Activated CD4-positive, alpha-beta memory T cell treated with anti-CD3 and anti-CD28 coated beads for 36 hours (primary cell): ENCODE measurements at places on chromosomes 5 and 9.

DNA sequence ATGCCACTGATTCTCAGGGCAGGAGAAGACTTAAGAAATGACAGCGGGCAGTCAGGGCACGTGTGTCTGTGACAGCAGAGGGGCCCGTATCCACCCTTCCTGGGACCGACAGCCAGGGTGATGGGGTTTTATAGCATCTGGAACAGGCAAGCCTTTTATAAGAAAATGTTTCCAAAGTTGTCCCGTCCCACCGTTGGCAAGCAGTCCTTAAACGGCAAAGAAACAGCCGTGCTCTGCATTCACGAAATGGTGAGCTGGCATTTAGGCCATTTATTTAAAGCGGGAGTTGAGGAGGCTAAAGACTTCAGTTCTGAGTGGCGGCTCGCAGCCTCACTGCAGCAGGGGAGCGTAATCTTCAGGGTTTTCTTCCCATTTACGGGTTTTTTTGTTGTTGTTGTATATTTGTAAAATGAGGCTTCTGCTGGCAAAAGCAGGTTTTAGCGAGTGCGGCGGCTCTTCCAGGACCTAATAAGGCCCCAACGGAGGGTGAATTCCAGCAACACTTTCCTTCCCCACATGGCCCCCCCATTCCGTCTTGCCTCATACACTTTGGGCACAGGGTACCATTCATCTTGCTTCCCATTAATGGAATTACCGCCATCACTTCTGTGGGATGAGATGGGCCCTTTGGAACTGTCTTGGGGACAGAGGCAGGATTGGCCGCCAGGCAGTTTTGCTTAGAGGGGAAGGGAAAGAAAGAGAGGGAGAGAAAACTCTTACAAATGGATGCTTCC is 15.8 kb downstream of the NEK6 start:
- no peak for DNase-seq

DNA sequence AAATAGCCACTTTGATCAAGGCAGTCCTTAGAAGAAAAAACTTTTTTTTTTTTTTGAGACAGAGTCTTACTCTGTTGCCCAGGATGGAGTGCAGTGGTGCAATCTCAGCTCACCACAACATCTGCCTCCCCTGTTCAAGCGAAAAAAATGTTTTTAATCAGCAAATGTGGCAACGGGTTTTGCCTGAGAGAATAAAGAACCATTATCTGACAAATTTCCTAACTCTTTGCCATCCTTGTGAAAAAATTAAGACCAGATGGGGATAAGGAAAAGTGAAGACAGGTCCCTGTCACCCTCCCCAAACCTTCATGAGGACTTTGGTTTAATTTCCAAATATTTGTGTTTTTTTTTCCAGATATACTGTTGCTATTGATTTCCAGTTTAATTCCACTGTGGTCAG is 107.3 kb upstream of the SPOCK1 start:
- no peak for DNase-seq

DNA sequence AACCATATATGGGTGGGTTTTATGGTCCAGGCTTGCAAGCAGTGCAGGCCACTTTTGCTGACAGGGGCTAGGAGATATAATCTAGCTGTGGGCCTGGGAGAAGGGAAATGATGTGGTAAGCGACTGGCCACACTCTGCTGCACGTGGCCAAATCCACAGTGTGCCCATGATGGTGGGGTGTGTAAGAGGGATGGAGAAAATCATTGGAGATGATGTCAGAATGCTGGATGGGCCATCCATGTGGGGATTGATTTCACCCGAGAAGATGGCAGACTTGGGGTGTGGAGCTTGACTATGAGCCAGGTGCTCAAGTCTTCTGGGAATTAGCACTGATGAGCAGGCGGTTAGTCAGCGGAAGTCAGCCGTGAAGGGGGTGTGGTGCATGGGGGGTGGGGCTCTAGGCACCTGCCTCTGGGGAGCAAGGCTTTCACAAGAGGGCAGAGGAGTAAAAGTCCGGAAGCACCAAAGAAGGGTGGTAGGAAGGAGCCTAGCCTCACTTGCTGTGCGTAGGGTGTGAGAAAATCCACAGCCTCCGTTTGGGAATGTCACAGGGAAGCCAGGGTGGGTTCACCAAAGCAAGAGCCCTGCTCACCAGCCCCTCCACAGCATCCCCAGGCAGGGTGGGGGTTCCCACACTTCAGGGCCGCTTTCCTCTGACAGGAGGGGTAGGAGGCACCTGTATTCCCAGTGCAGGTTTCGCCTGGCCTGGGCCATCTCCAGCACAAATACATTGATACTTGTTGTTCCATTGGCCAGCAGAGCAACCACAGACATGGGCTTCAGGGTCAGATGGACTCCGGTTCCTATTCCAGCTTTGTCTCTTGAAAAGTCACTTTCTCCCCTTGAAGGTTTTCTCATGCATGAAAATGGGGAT is 44.5 kb upstream of the ANGPTL2 start:
- peak; percentile 32 for DNase-seq

DNA sequence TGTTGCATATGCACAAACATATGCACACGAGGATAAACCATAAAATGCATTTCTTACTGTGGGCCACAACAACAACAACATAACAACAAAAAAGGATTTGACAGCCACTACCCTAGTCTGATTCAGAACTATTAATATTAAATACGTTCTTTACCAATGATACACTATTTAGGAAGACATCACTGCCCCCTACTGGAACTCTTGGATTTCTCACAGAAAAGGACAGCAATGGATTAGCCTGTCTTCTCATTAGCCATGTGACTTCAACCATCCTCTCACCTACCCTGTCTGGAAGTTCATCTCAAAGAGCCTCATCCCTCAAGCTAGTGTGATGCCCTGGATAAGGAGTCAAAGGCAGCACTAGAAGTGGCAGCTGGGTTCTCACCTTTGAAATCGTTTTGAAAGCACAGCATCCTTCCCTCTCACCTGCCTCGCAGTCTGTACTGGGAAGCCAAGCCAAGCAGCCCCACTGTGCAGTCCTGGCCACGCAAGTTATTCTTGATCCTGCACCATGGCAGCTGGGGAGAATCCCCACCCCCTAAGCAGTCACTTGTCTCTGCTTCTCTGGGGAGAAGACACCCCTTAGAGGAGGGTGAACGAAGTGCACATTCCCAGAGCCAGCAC is 64.6 kb downstream of the SH3TC2 start:
- DNase-seq: no peak

GRCh38 chr5:130868186-130868840 is 296.7 kb downstream of the HINT1 start:
- DNase-seq: no peak

GRCh38 chr5:165127941-165128340 is 1622.5 kb downstream of the MAT2B start:
- no peak for DNase-seq
